ENCODE measurements at places on chromosomes 3 and 15.

DNA sequence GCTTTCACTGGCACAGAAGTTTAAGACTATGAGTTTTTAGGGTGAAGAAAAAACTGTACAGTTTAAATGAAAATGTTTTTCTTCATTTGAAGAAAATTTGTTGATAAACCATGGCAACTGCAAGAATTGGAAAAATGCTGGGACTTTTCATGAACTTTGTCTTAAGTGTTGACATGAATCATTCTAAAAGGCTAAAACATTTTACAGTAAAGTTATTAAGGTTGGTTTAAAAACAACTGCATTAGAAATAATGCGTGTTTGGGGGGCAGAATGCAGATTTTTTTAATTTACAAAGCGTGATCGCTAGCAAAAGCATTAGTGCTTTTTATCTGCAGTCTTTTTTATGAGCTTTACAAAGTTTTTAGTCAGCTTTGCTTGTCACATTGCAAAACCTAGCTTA lies 601.9 kb upstream of the TGFBR2 start:
- no peak for DNase-seq

DNA sequence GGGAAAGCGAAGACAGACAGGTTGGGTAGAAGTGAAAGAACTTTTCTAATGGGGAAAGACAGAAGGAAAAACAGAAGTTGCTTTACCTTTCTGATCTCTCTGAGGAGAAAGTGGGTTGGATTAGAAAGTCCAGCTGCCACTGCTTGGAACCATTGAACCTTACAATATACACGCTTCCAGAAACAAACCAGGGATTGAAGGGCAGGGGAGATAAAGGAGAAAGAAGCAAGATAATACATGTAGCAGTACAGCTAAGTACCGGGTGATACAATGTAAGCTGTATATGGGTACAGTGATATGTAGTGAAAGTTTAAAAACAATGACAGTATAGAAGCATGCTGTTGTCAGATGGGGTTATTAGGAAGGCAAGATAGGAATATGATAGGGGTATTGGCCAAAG lies 684.4 kb downstream of the AGBL1 start:
- DNase-seq = no peak

GRCh38 chr3:53175613-53176540 lies 14.9 kb downstream of the PRKCD start:
- no peak for DNase-seq

GRCh38 chr3:195064300-195064931 lies 206.5 kb downstream of the XXYLT1 start:
- DNase-seq = no peak

GRCh38 chr3:6467186-6467585 lies 393.7 kb upstream of the GRM7 start:
- no peak for DNase-seq

GRCh38 chr3:189718215-189718614 lies 87.0 kb downstream of the TP63 start:
- DNase-seq = no peak

DNA sequence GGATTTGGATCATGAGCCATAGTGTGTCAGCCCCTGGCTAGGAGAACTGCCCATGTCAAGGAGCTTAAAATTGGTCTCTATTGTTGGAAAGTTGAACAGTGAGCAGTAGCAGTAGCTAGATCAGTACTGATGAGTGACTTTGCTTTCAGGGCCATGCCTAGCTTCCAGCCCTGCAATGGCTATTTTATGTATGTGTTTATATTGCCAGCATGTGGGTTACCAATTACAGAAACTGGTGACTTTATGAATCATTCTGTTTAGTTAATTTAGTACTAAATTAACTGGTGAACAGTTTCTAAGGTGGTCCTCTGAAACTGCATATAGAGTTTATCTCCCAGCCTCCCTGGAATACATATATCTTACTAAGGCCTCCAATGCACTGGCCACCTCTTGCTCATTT lies 908.1 kb upstream of the ALCAM start:
- DNase-seq = no peak

DNA sequence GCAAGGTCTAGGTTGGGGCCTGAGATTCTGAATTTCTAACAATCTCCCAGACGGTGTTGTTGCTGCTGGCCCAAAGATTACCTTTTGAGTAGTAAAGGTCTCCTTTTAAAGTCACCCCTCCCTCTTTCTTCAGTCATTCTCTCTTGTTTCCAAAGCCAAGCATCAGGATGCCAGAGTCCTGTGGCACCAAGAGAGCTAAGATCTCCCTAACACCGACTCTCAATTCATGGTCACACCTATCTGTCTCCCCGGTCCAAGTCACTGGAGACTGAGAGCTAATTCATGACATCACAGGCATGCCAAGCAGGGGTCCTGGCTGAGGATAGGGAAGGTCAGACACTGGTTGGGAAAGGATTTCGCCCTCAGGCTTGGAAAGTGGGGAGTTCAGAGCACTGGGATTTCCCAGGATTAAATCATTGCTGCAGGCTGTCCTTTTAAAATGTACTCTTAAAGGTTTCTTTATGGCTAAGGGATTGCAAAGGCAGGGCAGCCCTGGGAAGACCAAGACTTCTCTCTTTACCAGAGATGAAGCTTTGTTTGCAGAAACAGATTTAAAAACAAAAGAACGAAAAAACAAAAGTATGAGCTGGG lies 7.3 kb downstream of the SHOX2 start:
- no peak for DNase-seq

DNA sequence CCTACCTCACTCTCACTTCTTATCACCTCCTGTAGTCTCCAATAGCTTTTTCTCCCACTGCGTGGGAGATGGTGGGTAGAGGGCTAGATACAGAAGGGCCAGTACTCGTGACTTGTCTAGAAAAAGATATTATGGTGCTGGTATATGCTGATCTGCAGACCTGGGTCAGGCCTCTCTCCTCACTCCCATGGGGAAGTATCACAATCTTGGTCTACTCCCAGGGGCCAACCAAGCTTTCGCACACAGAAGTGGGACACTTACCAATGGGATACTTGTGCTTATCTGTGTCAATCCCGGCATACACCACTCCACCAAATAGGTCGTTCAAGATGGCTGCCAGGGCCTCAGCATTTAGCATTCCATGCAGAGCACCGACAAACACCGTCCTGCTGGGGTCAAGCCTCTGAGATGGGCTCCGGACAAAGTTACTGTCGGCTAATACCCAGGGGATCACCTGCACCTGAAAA lies 9.0 kb upstream of the RPS17 start:
- DNase-seq = no peak

DNA sequence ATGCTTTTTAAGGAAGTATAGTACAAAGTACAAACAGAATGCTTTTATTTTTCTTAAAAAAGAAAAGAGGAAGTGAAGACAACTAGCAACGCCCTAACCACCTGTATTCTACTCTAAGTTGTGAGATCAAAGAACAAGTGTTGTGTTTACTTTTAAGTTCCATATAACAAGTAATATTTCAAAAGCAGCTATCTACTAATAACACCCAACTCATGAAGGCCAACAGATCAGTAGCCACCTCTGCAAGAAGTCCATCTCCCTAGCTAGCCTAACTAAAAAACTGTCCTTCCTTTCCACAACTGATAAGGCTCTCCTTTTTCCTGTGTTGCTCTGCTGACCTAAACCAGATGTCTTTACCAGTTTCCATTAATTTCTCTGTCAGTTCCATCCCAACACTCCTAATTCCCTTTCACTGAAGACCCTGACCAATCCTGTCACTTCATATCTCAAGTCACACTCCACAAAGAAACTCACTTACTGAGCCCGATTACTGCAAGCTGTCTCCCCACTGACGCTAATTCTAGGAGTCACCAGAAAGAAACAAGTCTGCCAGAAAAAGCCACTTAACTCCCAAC lies 26.9 kb downstream of the PHC3 start:
- no peak for DNase-seq

GRCh38 chr3:130925628-130926027 lies 31.7 kb downstream of the ATP2C1 start:
- no peak for DNase-seq

- DNase-seq = no peak
Measured at GRCh38 chr15:101433396-101433795, 56.1 kb downstream of the PCSK6 start.

DNA sequence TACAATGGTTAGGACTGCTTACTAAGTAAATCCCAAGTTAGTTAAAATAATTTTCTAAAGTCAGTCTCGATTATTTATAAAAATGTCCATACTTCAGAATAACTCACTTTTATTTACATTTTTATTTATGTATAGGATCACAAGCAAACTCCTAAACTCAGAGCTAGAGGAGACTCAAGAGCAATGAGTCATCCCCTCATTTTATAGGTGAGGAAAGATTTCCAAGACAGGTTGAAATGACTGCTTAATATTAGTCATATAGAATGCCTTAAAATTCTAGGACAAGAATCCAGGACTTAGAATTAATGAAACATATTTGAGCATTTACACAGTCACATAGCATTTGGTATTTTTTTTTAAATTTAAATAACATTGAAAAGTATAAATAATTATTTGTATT lies 983.8 kb downstream of the SI start:
- DNase-seq = no peak

- DNase-seq = no peak
Measured at GRCh38 chr3:169663951-169664820, 674 bp upstream of the MECOM start.

DNA sequence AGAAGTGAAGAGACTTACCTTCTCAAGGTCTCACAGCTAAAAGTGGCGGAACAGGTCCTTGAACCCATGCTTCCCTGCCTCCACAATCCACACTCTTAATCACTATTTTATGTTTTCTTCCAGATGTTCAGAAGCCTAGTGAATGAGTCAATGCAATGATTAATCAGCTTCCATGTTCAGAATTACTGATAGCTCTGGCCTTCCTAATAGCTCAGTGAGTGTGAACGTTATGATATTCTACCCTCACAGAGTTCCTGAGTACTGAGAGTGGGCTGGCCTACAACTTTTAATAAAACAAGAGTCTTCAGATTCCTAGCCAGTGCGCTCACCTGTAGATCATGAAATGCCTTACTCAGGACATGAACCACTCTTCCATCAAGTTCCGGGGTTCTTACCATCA lies 443.0 kb upstream of the ADAMTS9 start:
- no peak for DNase-seq

DNA sequence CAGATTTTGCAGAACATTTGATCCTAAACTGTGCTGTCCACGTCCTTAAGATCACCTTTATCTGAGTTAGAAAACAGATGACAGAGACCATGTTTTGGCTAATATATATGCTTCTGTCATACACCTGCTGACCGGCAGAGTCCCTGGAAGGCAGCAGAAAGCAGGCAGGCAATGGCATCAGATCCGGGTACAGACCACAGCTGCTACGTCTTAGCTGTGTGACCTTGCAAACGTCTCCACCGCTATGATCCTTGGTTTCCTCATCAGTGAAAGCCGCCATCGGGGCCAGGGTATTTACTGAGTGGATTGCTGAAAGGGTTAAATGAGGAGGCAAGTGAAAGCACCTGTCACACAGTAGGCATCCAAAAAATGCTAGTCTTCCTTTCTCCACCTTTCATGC lies 72.1 kb downstream of the ABTB1 start:
- no peak for DNase-seq

DNA sequence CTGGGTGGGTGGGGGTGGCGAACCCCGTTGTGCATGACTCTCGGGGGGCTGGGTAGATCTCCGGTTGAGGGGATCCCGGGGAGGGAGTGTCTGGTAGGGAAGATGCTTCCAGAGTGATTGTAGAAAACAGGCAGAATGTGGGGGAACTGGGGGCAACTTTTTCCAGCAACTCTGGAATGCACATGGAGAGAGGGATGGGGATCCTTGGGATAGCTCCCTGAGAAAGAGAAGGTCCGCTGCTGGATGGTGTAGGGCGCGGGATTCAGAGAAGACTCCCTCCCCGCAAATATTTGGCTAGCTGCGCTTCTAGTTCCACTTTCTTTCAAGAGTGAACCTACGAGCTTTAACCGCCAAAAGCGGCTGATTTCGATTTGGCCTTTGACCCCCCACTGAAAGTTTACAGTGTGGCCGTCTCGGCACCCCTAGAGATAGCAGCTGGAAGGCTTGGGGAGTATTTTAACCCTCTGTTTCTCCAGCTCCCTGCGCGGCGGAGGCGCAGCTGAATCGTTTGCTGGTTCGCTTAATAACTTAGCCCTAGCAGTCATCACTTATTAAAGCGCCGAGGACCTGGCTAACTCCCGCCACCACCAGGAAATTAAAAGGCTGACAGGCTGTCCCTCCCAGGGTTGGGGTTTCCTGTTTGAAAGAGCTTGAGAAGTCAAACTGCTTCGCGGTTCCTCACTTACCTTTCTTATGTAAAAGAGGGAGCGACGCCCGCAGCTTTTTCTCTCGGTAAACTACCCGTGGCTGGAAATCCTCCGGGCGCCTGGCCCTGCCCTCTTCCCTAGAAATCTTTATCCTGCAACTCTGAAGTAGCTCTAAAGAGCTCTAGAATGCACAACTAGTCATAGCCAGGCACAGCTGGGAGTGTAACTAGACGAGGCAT lies 1.2 kb downstream of the PHLDB2 start:
- DNase-seq = peak; percentile 25

GRCh38 chr3:84724877-84725276 lies 233.9 kb upstream of the CADM2 start:
- DNase-seq = no peak

GRCh38 chr3:152258448-152259393 lies 10.0 kb upstream of the MBNL1 start:
- DNase-seq = peak; percentile 38

- DNase-seq = no peak
Measured at GRCh38 chr3:11510001-11510340, 133.7 kb downstream of the VGLL4 start.

- no peak for DNase-seq
Measured at GRCh38 chr3:30098653-30099455, 507.5 kb upstream of the TGFBR2 start.

DNA sequence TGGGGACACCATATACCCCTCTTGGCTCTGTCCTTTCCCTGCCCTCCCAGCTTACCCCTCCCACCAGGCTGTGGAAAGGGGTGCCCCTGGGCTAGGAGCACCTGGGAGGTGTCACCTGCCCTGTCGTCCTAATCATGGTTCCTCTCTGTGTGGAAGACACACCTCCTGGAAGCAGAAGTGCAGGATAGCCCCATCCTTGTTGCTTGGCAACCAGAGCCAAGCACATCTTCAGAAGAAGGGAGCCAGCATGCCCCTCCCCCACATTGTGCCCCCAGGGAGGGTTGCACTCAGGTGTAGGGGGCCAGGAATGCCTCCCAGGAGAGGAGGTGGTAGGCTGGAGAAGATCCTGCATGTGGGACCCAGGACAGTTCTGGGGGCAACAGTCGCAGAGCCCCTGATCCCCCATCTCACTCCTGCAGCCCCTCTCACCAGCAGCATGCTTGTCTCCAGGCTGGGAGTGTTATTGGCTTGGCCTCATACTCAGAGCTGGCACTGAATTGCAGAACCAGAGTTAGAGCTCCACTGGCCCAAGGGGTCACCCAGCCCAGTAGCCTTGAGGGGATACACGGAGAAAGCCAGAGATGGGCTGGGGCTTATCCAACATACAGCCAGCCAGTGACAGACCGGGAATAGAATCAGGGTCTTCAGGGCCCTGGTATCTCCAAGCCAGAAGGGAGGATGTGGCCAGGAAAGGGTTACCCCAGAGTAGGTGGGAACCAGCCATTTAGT lies 8.4 kb downstream of the RAB6B start:
- no peak for DNase-seq

DNA sequence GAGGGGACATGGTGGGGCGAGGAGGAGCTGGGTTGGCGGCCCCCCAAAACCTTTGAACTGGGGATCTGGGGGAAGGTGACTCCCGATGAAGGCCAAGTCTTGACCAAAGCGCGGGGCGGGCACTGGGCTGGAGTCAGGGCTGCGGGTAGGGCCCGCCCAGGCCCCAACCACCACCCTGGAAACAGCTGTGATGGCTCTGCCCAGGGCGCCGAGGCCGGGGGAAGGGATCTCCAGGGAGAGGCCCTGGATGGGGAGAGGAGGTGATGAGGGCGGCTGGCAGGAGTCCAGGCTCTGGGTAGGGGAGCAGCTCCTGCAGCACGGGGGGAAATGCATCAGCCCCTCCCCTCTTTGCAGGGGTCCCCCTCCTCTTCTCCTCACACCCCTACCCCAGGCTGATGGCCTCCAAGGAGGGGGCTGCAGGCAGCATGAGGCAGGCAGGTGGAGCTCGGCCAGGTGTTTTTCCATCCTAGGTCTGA lies 5.9 kb upstream of the C15orf39 start:
- DNase-seq = no peak

All from stimulated activated CD8-positive, alpha-beta memory T cell treated with anti-CD3 and anti-CD28 coated beads, Interleukin-2, amount 100 ng/mL, for 1 hour (primary cell).